ENCODE measurements at places on chromosomes 5 and 9.

- DNase-seq: no peak
Measured at GRCh38 chr9:2024888-2025782, 10.0 kb downstream of the SMARCA2 start.

DNA sequence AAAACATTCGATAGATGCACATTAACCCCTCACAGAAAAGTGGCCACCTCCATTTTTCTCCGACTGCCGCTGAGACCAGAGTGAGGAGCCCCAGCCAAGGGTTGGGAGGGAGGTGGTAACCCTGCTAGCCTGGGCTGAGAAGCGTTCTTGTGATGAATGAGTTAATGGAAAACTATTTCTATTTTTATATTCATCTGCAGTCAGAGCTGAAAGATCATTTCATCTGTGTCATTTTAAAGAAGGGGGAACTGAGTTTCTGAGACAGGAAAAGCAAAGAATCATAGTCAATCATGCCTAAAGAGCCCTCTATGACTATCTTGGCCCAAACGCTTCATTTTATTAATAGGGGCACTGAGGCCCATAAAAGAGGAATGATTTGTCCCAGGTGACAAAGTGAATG, 229.5 kb downstream of the PAPPA start:
- DNase-seq: no peak

- DNase-seq: no peak
Measured at GRCh38 chr5:43210570-43210969, 18.5 kb downstream of the NIM1K start.

DNA sequence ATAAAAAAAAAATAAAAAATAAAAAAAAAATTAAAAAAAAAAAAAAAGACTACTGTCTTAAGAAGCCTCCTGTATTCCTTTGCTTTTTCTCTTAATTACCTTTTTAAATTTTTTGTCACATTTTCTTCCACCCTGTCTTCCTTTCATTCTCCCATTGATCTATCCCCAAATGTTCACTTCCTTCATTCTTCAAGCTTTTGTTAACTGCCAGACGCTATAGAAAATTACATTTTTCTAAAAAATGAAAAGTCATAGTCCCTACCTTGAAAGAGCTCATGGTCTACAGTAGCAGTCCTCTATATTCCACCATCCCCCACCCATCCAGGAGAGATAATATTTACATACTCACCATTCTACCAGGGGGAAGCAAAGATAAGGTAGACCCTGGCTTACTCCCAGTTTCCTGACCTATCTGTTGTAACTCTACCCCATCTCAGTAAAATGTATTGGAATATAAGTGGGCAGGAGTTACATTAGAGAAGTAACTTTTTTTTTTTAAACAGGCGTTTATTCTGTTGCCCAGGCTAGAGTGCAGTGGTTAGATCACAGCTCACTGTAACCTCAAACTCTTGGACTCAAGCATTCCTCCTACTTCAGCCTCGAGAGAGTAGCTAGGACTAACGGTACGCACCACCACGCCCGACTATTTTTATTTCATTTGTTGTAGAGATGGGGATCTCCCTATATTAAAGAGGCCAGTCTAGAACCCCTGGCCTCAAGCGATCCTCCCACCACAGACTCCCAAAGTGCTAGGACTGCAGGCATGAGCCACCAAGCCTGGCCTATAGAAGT, 3.8 kb upstream of the PRKAA1 start:
- DNase-seq: no peak

- no peak for DNase-seq
Measured at GRCh38 chr9:626596-626995, 214.9 kb upstream of the DMRT1 start.

Measured in stimulated activated CD4-positive, alpha-beta T cell treated with anti-CD3 and anti-CD28 coated beads, Interleukin-4, amount 100 ng/mL, for 1 hour (primary cell).